Activated naive CD4-positive, alpha-beta T cell treated with anti-CD3 and anti-CD28 coated beads, Interleukin-2, amount 10 ng/mL, durations not matched to agents 7 days and 5 days (primary cell): ENCODE measurements at places on chromosomes 7 and 10.

DNA sequence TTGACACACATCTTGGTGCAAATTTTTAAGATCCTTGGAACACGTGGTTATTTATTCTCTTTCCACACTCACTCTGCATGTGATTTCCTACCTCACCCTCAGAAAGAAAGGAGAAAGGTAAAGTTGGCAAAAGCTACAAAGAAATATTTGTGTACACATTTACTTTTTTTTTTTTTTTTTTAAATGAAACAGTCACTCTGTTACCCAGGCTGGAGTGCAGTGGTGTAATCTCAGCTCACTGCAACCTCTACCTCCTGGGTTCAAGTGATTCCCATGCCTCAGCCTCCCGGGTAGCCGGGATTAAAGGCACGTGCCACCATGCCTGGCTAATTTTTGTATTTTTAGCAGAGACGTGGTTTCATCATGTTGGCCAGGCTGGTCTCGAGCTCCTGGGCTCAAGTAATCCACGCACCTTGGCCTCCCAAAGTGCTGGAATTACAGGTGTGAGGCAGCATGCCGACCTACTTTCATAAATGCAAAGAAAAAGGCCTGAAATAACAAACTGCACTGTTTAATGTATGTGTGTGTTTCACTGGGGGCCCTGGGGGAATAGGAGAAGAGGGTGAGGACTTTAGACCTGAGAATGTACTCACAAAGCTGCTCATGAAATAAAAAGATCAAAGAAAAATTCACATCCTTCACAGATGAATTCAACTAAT lies 71.6 kb upstream of the GRID1 start:
- DNase-seq, result no peak

GRCh38 chr10:46560952-46561351 lies 4.5 kb upstream of the GPRIN2 start:
- DNase-seq, result no peak

DNA sequence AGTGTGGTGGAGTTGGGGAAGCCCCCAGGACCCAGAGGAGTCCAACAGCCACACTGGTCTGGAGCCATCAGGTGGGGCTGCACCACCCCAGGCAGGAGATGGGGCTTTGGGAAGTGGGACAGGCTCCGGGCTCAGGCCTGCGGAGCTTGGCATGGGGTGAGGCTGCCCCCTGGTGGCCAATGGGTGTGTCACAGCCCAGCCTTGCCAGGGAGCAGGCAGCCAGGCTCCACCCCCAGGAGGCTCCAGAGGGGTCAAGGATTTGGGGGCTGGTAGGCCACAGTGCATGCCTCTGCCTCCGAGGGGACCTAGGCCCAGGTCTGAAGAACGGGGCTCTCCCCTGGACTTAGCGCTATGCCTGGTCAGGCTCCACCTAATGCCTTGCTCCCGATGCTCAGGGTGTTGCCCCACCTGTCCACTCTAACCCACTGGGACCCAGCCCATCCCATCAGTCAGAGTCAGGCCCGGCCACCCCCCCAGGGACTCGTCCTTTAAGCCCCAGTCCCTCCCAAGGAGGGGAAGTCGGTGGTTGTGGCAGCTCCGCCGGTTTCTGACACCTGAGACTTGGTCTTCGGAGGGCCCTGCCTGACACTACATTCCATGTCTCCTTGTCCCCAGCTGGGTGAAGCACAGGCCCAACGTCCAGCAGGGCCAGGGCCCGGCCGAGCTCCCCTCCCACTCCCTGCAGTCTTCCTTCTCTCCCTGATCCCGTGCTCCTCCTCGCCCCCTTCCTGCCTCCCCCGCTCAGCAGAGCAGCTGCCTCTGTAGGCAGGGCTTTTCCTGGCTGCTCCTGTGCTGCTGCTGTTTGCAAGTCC lies 11.3 kb upstream of the SAMD8 start:
- peak; percentile 85 for DNase-seq

GRCh38 chr10:23081221-23081750 lies 14.1 kb upstream of the MSRB2 start:
- no peak for DNase-seq

DNA sequence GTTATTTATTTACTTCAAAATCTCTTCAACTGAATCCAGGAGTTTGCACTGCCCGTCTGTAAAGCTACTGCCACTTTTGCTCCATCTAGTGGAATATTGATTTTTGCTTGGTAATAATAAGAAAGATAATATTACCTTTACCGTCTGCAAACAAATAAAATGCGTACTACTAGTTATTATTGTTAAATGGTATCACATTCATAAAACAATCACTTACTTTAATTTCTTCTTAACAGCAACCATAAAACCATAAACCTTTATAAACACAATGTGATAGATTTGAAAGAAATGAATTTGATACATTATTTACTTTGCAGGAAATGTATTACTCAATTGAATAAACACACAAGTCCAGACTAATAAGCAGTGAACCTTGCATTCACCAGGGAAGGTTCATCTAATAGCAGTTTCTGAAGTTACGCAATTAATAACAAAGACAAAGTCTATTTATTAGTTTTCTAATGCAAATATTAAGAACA lies 6.4 kb downstream of the AGMO start:
- no peak for DNase-seq

- DNase-seq, result no peak
These were observed 320.3 kb downstream of the SFMBT2 start for GRCh38 chr10:7090529-7090928.

DNA sequence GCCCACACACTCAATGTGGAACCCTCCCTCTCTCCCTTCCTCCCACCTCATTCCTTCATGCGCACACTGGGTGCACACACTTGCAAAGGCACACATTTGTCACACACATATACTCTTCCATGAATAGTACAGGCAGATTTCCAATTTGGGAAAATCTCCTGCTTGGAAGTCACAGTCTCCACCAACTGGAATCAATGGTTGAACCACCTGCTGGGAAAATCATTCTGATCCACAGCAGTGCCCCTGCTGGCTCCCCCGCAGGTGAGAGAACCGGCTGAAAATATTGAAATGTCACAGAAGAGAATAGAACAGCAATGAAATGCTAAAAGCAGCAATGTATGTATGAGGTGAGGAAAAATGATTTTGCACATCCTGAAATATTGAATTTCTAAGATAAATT lies 232.7 kb downstream of the ADAM12 start:
- DNase-seq, result no peak

- DNase-seq, result no peak
These were observed 15.0 kb downstream of the PTN start for GRCh38 chr7:137328373-137329120.

- no peak for DNase-seq
These were observed 572.6 kb downstream of the DNAJB6 start for GRCh38 chr7:157909370-157909769.

GRCh38 chr7:157404845-157405481 lies 68.2 kb downstream of the DNAJB6 start:
- DNase-seq, result peak; percentile 40

- no peak for DNase-seq
These were observed 445.2 kb upstream of the FZD8 start for GRCh38 chr10:36087006-36088005.

GRCh38 chr7:137873524-137873923 lies 26.8 kb upstream of the DGKI start:
- DNase-seq, result no peak

GRCh38 chr7:34227525-34227924 lies 322.2 kb downstream of the BMPER start:
- DNase-seq, result no peak

DNA sequence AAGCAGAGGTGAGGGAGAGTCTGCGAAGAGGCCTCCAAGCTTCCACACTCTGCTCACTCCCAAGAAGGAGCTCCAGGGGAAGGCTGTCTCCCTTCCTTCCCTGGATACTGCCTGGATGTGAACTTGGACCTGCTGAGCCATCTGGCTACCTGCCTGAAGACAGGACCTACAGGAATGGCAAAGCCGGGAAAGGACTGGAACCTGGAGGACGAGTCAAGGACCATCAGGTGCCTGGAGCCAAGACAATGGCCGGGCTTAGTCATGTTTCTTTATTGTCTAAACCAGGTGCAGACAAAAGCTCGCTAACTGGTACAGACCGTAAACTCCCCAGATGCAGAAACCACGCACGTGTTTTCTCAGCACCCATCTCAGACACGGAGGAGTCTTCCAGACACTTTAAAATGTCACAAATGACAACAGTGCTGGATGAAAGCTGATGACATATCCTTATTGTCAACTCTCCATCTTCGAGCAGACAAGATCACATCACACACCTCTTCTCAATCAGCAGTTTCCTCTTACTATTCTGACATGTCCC lies 12.1 kb downstream of the ASB13 start:
- no peak for DNase-seq

- DNase-seq, result no peak
These were observed 8.0 kb downstream of the TNS3 start for GRCh38 chr7:47573758-47574481.

- no peak for DNase-seq
These were observed 3.1 kb downstream of the CYP17A1 start for GRCh38 chr10:102834143-102834542.

GRCh38 chr10:117674646-117675045 lies 132.1 kb downstream of the EMX2 start:
- no peak for DNase-seq

DNA sequence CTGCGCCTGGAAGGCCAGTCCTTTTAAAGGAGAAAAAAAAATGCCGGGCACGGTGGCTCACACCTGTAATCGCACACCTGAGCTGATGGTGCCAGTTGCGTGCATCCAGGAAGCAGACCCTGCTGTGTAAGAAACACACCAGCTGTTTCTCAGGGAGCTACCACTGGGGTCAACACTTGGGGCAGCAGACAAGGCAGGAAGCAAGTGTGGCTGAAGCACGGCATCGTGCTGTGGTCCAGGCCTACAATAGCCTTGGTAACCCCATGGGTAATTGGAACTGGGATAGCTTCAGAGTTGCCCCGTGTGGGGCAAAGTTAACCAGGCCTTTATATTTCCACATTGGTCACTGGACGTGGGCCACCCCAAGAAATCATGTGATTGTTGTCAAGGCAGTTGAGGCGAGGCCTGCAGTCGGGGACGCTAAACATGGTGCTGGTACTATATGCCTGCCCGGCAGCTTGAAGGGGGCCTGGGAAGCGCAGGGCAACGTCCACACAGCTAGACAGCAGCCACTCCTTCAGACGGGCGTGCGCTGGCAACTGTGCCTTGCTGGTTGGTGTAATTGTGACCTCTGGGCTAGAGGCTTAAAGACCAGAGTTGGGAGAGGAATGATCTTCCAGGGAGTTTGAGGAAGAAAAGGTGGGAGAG lies 2.5 kb upstream of the TACR2 start:
- no peak for DNase-seq

DNA sequence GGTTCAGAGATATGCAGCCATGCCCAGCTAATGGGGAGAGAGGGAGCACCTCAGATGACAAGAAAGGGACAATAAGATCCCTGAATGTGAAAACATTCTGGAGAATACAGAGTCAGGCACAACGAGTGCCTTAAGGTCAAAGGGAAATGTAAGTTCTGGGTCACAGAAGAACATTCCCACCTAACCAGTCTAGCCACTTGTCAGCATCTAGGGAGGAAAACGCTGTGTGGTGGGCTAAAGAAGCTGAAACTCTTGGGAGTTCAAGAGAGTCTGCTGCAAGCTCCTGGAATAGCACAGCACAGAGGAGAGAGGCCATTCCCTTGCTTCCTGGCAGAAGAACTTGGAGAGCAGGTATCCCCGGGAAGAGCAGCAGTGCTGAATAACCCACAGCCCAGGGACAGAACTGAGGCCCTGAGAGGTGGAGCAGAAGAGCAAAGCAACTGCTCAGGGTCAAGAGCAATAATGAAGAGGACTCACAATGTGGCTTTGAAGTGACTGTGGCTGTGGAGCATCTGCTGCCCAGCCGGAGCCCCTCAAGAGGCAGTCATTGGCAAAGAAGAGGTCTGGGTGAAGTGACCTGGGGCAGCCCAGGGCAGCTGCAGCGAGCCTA lies 182.3 kb downstream of the NPSR1 start:
- DNase-seq, result no peak

DNA sequence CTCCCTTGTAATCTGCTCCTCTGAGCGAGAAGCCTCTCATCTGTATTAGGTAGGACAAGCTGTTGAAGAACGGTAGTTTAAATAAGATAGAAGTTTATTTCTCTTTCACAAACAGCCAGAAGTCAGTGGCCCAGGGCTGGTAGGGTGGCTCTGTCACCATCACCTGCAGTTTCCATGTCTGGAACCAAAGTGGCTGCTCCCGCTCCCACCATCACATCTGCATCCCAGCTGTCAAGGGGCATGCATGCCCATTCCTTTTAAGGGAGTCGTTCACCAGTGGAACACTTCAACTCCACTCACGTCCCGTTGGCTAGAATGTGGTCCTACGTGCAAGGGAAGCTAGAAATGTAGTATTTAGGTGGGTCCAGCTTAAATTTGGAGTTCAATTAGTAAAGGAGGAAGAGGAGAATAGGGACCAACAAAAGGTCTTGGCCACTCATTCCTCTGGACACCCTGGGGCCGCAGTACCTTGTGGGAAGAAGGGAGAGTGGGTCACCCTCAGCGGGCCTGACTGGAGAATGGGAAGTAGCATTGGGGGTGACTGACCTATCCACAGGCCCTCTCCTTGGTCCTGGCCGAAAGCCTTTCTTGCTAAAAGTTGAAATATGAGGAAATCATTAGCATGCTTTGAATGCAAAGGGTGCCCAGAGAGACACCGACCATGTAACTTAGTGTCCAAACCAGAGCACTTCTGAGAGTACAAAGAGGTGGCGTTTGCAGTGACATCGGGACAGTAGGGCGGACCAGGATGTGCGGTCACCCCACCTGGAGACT lies 48.0 kb downstream of the ELFN1 start:
- DNase-seq, result no peak

GRCh38 chr7:5001911-5002310 lies 42.9 kb upstream of the MMD2 start:
- no peak for DNase-seq

GRCh38 chr7:126449611-126450268 lies 803.0 kb downstream of the GRM8 start:
- DNase-seq, result no peak
